ENCODE measurements at places on chromosomes 6 and 20.

- no peak for ATAC-seq
Observed at GRCh38 chr6:5150551-5151075, 65.5 kb downstream of the PPP1R3G start.

DNA sequence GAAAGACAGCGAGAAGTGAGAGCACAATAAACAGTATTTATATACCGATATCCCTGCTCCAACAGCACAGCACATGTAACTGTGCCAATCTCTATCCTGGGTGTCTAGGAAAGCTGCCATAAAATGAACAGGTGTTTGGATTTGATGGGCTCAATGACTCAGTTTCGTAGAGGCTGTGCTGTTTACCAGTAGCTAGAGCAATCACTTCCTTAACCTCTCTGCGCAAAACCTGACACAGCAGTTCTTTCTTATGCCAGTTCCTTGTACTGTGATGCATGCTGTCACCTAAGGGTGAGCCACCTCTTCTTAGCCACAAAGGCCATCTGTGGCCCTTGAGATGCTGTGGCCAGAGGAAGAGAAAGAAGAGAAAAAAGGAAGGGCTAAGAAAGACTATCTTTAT lies 59.3 kb downstream of the SHPRH start:
- peak; percentile 36 for ATAC-seq

DNA sequence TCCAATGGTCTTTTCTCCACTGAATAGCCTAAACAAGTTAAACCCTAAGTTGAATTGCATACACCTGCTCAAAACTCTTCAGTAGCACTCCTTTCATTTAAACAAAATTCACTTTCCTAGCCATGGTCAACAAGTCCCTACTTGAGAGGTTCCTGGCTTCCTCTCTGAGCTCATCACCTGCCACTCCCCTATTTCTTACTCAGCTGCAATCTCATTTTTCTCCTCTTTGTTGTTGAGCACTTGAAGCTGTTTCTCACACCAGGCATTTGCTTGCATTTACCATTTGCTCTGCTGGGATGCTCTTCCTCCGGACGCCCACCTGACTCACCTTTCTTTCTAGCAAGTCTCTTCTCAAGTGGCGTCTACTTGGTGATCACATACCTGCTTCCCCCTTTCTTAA lies 38.5 kb downstream of the EDN1 start:
- ATAC-seq = no peak

DNA sequence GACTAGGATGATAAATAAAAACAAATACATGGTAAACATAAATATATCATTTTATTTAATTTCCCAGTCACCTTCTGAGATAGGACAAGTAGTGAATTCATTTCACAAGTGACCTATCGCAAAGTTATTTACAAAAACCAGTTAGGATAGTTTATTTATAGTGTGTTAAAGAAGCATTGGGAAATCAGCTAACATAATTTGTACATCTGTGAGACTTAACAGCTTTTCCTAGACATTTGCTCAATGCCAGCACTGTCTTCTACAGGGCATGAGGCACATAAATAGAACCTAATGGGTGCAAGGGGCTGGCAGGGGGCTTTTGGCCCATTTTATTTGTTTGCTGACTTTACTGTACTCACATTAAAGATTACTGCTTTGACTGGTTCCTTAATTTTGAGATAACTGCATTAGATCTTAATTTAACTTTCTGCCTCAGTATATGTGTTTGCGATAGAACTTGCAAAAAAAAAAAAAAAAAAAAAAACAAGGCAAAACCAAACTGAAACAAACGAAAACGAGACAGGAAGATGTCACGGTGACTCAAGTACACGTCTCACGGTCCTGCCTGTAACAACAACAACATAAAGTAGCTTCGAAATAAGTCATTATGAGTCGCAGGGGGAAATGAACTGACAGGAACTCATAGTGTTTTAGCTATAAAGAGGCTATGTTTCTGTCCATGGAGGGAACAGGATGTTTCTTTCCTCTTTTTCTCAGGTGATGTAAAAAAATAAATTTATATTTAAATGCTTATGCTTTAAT lies 133.7 kb upstream of the GMDS start:
- ATAC-seq = peak; percentile 92

GRCh38 chr6:2854396-2854982 lies 12.8 kb upstream of the SERPINB1 start:
- ATAC-seq = no peak

DNA sequence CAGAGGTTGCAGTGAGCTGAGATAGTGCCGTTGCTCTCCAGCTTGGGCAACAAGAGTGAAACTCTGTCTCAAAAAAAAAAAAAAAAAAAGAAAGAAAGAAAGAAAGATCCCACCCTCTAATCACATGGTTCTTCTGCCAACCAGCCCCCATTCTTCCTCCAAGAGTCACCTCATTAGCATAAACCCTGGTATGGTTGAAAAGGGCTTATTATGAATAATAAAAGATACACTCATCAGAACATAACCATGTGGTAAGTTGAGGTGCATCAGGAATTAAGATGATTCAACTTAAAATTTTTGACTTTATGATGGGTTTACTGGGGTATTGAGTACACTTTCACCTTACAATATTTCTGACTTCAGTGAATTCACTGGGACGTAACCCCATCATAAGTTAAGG lies 793 bp upstream of the TRIM40 start:
- peak; percentile 55 for ATAC-seq

DNA sequence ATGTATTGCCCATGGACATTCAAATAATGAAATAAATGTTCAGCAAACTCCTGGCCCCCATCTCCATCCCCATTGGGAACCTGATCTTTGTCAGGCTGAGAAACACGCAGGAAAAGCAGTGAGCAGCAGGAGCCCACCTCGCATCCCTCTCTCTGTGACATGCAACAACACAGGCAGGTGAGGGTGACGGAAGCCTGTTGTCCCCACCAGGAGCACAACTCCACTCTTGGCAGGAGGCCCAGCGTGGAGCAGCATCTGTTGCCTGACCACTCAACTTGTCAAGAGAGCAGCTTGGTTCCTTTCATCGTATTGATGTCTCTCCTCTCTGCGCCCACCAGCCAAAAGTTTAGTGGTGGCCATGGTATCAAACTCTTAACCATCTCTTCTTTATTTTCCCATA lies 586.9 kb upstream of the ARID1B start:
- no peak for ATAC-seq

- no peak for ATAC-seq
Observed at GRCh38 chr6:44094403-44095242, 32.6 kb downstream of the MRPL14 start.
